ENCODE measurements at places on chromosomes 5 and 9.

- DNase-seq = no peak
Measured at GRCh38 chr5:113612060-113612496, 98.6 kb downstream of the YTHDC2 start.

DNA sequence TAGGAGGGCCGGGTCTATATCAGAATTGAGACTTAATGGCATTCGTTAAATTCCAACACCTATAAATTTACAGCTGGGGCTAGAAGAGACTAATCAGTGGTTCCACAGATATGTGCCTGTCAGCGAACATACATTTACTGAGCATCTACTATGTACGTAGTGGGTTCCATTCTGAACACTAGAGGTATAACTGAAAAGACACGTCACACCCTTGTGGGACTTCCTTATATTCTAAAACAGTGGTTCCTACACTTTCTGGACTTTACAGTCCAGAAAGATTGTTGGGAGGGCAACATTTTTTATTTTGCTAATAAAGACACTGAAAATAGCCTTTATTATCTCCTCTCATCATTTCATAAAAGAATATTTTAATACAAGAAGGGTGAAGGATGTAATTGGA is 140.5 kb downstream of the SCAMP1 start:
- no peak for DNase-seq

DNA sequence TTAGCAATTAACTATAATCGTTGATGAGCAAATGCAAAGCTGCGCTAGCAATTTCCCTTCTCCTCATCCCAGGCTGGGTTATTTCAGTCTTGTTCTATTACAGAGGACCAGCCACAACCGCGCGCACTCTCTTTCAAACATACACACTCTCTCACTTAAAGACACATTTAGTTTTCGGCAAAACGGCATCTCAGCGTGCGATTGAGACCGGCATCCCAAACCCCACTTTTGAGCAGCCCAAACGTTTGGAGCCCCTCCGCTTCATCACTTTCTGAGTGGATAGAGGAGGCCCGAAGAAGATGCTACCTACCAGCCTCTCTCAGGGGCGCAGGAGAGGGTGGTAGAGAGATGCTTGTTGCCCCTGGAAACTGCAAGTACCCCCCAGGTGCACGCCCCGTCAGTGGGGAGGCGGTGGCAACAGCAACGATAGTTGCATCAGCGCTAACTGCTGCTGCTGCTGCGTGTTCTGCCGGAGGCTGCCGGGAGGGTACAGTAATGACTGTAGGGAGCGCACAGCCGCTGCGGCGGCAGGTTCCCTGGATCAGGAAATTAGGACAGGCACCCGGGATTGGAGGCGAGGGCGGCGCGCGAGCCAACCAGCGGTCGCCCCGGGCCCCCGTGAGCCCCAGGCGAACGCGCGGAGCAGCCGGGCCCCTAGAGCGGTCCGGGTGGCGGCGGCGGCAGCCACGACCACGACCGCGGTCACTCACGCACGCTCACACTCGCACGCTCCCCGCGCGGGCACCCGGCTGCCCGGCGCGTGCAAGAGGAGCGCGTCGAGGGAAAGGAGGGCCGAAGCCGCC is 467 bp upstream of the VLDLR start:
- no peak for DNase-seq

GRCh38 chr5:84197538-84197937 is 187.1 kb downstream of the EDIL3 start:
- DNase-seq = no peak

Data from activated T-helper 1 cell treated with Interleukin-2 at 50 U/mL for 16 hours (primary cell).